ENCODE measurements at places on chromosomes 5 and 9. TPM values are rescaled to one million over a fixed set of nuclear protein-coding genes. Genes with fewer than 3 reads are reported as not detected.

DNA sequence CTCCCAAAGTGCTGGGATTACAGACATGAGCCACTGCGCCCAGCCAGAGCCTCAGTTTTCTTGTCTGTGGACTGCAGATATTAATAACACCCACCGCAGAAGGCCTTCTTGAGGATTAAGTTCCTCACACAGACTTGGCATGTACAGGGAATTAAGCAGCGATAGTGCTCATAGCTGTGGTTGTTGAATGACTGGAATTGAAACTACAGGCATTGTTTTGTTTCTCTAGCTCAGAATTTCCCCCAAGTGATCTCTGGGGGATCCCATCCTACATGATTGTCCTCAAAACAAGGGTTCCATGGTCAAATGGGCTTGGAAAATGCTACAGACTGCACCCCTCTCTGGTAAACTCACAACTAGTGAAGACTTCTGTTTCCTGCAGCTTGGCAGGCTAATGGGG is 44.2 kb upstream of the TDRD7 start:
- DNase-seq: no peak

EGR1 gene
- total RNA-seq: 1.4 TPM

GRCh38 chr5:36786448-36787012 is 90.0 kb upstream of the NIPBL start:
- no peak for DNase-seq

CCIN gene
- total RNA-seq: not detected

SREK1IP1 gene
- total RNA-seq: 6.9 TPM

DNA sequence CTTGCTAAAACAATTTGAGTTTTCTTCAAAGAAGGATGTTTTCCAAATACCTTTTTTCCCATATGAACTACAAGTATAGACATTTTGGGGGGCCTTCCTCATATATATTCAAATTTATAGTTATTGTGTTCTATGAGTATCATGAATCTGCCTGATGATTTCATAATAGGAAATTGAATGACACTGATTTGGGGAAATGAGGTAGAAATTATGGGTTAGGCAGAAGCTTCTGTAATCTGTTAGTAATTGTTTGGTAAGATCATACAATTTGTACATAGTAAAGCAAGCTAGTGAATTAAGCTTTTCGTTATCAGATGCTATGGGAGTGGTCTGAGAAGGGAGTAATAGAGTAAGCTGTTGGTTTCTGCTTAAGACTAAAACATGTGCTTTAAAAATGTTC is 98.0 kb downstream of the TRIO start:
- DNase-seq: no peak

- no peak for DNase-seq
Observed at GRCh38 chr9:87140605-87141109, 193.4 kb upstream of the GAS1 start.

TSSK1B gene
- not detected for total RNA-seq

GRCh38 chr5:10726913-10727517 is 34.0 kb downstream of the DAP start:
- no peak for DNase-seq

DNA sequence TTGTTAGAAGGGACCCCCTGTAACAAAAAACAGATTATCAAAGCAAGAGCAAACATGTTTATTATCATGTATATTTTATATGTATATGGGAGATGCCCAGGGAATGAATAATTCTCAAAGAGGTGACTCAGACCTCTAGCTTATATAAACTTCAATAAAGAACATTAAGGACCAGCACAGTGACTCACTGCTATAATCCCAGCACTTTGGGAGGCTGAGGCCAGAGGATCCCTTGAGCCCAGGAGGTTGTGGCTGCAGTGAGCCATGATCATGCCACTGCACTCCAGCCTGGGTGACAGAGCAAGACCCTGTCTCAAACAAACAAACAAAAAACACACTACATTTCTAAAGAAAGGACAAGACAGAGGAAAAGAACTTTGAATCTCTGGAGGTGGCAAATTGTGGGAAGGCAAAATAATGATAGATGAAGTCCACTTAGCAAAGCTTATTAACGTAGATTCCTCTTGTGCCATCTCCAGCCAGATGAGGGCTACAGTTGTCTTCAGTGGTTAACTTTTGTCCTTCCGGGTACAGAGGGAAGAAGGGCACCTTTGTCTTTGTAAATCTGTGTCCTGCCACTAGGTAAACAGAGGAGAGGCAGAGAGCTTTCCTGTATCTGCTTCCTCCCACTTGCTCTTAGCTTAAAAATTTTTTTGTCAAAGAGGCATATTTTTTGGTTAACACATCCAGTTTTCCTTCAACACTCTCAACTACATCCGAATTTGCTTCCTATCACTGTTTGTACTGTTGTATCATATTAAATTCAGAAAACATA is 7.5 kb upstream of the RFK start:
- DNase-seq: no peak

DNA sequence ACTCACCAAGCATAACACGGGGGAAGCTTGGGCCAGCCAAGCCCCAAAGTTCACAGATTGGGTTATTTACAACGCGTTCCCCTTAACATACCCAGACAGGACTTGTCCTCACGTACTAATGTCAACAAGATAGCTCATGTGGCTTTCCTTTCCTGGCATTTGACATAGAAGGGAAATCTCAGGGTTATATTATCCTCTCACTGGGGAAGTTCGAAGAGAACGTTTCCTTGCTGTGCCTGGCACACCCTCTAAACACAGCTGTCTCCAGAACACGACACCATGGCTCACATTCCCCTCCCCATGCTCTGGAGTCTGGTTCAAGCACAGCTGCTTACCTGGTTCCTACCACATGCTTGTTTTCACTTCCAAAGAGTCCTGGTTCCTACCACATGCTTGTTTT is 46.8 kb upstream of the OTULINL start:
- no peak for DNase-seq

- DNase-seq: no peak
Observed at GRCh38 chr5:1950096-1950707, 67.5 kb upstream of the IRX4 start.

DNA sequence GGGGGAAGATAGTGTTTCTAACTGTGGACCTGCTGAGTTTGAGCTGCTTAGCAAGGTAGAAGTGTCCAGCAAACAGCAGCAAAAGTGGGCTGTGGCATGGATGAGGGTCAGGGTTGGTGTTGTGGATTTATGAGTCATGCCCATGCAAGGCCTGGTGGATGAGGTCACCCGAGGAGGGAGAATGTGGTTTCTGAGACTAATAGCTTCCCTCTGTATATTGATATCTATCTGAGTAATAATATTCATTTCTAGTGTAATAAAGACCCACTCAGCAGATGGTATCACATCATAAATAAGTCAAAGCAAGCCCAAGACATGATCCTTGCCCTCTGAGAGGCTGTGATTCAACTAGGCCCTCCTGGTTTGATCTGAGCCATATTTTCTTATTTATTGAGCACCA is 597.8 kb upstream of the CLINT1 start:
- DNase-seq: no peak

SPINK7 gene
- not detected for total RNA-seq

DNA sequence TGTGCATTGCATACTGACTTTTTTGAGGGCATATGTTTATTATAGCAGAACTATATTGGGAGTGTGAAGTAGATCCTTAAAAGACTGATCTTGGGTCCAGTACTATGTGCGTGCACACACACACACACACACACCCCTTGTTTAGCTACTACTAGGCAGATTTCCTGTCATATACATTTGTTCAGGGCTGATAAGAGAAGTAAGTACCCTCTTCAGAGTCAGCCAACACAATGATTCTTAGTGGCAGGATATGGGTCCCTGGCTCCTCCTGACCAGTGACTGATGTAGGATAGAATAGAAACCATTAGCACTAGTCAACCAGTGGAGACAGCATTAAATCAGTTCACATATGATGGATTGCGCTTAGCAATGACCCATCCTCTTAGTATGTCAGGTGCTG is 76.2 kb upstream of the MIER3 start:
- DNase-seq: no peak

DNA sequence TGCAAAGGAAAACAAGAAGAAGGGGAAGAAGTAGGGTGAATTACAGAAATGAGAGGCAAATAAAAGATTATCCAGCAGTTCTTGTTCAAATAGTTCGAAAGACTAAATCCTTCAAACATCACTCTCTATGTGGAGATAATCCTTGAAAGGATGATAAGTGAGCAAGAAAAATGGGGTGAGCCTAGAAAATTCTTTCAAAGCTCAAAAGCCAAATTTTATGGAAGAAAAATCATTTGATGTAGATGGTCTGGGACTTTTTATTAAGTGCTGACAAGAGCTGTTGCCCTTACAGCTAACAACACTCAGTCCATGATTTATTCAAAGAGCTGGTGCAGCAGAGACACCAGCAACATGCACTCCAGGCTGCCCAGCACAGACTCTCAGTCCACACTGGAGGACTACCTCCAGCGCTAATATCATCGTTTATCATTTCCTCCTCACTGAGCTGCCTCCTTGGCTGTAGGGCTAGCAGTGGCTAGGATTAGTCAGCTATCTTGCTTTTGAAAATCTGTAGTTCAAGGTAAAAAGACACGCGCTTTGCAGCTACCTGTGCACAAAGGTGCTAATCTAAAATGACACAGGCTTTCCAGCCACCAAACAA is 264.8 kb upstream of the KIF2A start:
- no peak for DNase-seq

- DNase-seq: no peak
Observed at GRCh38 chr5:172749881-172750633, 20.9 kb downstream of the DUSP1 start.

Measured in liver (tissue), 10 donors.